Fibroblast of skin of left biceps (primary cell): ENCODE measurements at places on chromosomes 2 and 18.

GRCh38 chr2:65375723-65376122 is 56.7 kb downstream of the SPRED2 start:
- no peak for DNase-seq

- DNase-seq, result no peak
Observed at GRCh38 chr2:235935773-235936172, 232.4 kb downstream of the GBX2 start.

- no peak for DNase-seq
Observed at GRCh38 chr2:200662727-200663126, 76.9 kb downstream of the AOX1 start.

GRCh38 chr2:119385466-119385865 is 18.7 kb downstream of the DBI start:
- DNase-seq, result no peak

- DNase-seq, result no peak
Observed at GRCh38 chr2:70440621-70441020, 113.0 kb downstream of the TGFA start.

DNA sequence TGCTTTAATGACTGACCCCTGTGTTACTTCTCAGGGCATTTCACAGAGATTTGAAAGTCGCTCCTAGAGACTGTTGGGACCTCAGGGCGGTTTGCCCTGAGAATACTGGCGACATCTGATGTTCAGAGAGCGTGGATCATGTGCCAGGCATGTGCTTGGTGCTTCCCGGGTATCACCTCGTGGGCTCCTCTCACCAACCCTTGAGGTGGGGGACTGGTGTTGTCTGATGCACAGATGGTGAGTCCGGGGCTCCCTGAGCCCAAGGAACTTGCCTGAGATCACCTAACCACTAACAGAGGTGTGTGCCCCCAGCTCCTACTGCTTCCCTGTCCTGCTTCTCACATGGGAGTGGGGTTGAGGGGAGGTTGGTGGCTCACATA is 16.2 kb downstream of the ATOH8 start:
- no peak for DNase-seq

GRCh38 chr2:15667809-15668556 is 76.3 kb downstream of the DDX1 start:
- no peak for DNase-seq

DNA sequence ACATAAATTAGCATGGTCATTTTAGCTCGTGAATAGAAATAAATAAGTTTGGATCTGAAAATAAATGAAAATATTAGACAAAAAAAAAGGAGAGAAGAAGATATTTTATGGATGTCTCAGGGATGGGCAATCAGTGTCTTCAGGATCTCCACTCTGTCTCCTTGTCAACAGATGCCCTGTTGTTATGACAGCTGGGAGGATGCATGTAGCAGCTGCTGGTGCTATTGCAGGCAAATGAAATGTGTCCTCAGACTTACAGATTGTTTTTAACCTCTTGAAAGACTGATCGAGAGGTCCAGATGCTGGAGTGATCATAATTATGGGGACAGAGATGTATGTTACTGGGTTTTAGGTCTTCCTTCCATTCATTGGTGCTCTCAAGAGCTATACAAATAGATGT is 24.7 kb upstream of the ARL4C start:
- no peak for DNase-seq

- DNase-seq, result no peak
Observed at GRCh38 chr2:16030206-16031057, 90.1 kb downstream of the MYCN start.

DNA sequence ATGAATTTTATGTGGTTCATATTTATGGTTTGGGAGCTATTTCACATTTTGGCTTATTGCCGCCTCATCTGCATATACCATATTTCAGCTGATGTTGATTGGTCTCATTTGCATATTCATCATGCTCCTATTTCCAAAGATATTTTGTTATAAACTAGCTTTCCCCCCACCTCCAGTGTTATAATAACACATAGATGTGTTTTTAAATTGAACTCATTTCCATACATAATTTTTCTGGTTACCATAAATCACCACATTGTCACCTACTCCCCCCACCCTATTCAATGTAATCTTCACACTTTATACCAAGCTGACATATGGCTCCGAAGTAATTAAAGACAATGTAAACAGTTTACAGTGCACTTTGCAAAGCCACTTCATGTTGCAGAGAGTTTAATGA is 101.2 kb downstream of the FSHR start:
- DNase-seq, result no peak

GRCh38 chr2:44087714-44088092 is 81.0 kb upstream of the PPM1B start:
- DNase-seq, result no peak

DNA sequence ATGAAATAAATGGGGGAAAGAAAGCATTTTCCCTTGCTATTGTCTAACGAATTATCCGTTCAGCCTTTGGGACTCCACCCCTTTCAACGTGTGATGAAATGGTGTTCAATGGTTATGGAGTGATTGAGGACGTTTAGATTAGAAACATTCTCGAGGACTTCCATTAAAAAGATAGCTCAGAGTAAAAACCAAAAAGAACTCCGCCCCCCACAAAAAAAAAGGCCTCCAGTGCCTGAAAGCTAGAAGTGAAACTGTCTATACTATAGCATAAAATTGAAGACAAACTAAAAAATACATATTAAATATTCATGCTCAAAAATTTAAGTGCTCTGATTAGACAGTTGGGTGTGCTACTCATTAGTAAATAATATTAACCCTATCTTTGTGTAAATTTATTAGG is 3.0 kb upstream of the ZNF516 start:
- DNase-seq, result no peak

DNA sequence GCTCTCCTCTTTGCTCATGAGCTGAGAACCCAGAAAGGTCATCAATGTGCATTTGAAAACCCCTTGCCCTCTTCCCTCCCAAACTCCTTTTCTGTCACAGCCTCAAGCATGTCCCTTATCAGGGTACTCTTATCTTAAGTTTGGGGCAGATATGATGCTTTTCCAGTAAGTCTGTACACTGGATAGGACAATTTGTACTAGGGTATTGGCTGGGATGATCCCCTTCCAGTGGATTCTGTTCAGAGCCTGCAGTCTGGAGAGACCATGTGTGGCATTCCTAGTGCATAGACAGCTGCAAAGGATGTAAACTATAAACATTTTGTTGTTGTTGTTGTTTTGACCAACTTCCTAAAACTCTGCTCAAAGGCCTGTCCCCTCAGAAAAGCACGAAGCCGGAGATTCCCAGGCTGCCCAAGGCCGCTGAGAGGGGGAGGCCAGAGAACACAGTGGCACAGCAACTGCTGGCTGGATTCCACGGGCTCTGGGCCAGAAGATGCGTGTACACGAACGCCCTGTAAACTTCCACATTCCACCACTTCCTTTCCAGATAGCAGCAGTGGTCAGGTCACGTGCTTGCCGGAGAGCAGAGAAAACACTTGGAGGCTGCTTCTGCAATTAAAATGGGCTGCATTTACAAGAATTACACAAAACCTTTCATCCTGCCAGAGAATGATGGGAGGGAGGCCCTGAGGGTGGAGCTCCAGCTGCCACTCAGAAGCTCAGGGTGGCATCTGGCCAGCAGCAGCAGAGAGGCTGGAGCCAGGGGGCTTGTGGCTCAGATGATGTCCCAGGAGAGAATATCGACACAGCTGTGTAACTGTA is 42.1 kb downstream of the BMP10 start:
- peak; percentile 84 for DNase-seq

DNA sequence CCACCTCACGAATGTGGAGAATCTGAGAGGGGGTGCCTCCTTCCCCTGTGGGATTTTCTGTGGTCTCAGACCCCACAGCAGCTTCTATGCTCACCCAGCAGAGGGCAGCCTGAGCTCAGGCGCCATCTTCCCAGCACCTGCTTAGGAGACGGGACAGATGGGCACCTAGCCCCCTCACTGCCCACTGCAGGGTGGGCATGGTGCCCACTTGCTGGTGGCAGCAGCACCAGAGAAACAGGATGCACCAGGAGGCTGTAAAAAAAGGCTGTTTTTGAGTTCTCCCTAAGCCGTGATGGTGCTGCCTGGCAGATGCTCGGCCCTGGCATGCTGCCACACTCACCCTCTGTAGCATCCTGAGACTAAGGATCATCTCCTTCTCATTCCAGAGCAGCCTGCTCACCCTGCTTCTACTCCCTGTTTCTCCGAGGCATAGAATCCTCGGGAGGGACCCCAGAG is 19.1 kb upstream of the SLC20A1 start:
- DNase-seq, result peak; percentile 40

DNA sequence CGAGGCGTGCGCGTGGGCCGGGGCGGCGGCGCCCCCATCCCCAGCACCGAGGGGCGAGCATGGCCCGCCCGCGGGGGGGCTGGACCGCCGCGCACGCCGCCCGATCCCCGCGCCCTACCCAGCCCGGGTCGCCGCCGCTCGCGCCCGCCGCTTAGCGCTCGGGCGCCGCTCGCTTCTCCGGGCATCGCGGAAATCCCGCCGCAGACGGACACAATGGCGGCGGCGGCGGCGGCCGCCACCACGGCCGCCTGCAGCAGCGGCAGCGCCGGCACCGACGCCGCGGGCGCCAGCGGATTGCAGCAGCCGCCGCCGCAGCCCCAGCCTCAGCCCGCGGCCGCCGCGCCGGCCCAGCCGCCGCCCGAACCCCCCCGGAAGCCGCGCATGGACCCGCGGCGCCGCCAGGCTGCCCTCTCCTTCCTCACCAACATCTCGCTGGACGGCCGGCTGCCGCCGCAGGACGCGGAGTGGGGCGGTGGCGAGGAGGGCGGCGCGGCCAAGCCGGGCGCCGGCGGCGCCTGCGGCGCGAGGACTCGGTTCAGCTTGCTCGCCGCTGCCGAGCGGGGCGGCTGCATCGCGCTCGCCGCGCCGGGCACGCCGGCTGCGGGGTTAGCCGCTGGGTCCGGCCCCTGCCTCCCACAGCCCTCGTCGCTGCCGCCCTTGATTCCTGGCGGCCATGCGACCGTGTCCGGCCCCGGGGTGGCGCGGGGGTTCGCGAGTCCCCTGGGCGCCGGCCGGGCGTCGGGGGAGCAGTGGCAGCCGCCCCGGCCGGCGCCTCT is 453 bp downstream of the CABLES1 start:
- no peak for DNase-seq

DNA sequence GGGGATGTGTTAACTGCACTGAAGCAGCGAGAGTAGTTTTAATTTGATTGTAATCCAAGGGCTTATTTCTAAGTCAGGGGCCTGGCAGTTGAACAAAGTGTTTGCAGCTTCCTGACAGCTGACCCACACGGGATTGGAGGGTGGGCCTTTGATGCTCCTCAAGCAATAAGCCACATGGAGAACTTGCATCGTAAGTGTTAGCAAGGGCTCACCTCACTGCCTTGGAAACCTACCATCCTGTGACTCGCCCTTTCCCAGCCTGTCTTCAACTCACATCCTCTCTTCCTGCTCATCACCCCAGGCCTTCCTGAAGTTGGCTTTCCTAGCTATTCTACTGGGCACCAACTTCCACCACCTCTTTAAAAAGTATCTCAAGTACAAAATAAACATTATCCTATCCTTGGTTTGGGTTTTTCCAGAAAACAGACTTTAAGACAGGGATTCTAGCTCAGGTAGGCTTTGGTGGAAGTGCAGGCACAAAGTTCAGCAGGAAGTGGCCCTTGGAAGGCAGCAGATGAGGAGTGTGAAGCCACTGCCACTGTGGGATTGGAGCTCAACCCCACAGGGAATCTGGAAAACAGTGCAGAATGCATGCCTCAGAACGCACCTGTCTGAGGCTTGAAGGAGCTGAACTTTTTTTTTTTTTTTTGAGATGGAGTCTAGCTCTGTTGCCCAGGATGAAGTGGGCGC is 31.6 kb downstream of the B3GNT2 start:
- DNase-seq, result no peak

- DNase-seq, result peak; percentile 3
Observed at GRCh38 chr2:75099521-75099922, 99.8 kb downstream of the TACR1 start.

DNA sequence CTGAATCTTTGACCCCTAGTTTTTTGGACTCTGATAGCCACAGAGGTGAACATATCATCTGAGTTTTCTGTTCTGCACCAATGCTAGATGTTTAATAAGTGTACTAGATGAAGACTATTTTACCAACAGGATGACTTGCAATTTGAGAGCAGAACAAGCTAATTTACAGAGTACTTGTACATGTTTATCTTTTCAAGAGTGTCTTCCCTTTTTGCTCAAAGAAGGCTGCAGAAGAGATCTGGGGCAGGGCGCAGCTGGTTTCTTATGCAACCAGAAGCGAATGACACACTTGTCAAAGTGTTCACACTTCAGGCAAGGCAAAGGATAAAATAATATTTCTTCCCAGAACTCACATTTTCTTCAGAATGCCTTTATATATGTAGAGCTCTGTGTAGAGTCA is 86.0 kb downstream of the VWA3B start:
- DNase-seq, result no peak

DNA sequence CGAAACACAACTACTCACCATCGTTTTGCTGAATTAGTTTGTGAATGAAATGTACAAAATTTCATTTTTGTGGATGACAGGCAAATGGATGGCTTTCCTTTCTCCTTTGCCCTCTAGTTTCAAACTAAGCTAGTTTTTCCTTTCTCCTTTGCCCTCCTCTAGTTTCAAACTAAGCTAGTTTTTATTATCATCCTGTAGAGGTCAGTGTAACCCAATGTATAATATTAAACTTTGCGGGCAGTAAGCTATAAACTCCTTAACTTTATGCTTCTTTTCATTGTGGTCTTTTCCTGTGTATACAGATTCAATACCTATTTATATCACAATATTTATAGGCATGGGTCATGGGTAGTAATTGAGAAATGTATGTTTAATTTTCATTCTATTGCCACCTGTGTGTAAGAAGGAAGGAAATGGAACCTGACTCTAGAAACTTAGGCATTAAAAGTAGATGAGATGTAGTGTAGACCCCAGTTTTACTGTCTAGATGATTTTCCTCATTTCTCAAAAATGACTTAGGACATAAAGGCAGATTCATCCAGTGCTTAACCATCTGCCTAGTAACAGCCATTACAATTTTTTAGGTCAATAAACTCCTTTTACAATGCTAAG is 58.1 kb downstream of the MAP3K19 start:
- DNase-seq, result peak; percentile 3

DNA sequence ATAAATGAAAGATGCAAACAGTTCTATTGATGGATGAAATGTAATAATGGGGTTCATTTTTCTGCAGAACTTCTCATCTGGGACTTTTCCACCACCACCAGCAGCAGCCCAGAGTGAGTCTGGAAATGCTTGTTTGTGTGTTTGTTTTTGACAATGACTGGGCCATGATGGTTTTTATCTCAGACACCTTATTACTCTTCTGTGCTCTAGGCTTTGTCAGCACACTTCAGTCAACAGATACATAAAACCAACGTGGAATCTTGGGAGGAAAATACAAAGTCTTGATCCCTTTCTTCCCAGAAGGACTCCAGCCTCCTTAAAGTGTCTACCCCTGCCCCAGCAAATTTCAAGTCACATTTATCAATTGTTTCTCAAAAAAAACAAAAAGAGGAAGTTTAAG is 134.0 kb downstream of the MREG start:
- no peak for DNase-seq
